ENCODE measurements at places on chromosomes 2 and 18.

DNA sequence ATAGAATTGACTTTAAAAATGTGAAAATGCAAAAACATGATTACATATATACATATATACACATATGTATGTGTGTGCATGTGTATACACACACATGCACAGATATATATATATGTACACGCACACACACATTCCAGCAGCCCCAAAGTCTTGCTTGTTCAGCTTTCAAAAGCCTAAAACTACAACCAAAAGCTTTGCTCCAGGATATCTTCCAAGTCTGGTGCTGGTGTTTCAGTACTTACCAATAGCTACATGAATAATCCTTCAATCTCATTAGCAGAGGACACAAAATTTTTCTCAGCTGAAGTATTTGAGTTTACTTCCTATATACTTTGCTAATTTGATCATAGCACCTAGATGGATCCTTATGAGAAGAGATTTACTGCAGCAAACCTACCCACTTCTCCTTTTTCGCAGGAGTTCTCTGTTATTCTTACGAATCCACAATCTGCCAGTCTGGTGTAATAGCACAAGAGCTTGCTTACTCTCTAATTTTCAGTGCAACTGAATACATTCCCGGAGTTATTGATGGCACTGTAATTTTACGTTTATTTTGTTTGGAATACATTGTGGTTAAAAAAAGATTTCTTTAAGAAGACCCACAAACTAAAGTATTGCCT lies 553.3 kb downstream of the ARHGAP15 start:
- DNase-seq: no peak

DNA sequence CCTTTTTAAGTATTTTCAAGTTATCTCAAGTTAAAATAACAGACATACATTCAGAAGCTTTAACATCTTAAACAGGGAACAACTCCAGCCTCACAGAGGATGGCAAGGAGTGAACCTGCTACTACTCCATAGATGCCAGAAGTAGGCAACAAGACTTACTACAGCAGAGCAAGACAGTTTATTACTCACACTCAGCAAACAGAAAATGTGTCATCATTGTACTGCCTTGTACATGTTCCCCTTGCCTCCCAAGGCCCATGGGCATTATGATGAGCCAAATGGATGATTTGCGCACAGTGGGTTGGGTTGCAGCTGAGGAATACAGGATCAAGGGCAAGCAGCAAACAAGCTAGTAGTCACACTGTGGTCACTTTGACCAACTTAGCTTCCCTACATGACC lies 80.6 kb upstream of the VRK2 start:
- no peak for DNase-seq

GRCh38 chr2:235268535-235268934 lies 225.3 kb upstream of the AGAP1 start:
- peak; percentile 56 for DNase-seq

GRCh38 chr2:46983065-46983801 lies 67.6 kb upstream of the MCFD2 start:
- DNase-seq: peak; percentile 72

DNA sequence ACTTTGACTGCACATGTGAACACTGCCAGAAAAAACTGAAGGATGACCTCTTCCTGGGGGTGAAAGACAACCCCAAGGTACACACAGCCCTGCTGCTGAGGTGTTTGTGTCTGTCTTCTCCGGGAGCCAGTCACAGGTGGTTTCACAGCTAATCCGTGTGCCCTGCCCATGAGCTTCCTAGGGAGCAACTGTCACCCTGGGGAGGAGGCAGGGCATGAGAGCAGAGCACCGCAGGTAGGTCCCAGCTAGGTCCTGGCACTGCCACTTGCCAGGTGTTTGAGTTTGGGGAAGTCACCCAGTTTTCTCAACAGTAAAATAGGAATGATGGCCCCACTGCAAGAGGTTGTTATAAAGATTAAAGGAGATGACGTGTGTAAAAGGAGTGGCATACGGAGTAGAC lies 29.1 kb downstream of the SMYD1 start:
- no peak for DNase-seq

Measured in fibroblast of the aortic adventitia (primary cell).